ENCODE measurements at places on chromosomes 3 and 15. TPM values are rescaled to one million over a fixed set of nuclear protein-coding genes. Genes with fewer than 3 reads are reported as not detected.

GOLGA6A gene
- total RNA-seq = not detected

GREM1 gene
- 44.8 TPM for total RNA-seq

GRCh38 chr3:8712045-8712907 lies 21.3 kb upstream of the CAV3 start:
- DNase-seq = no peak

GRCh38 chr3:124491098-124491497 lies 239.2 kb upstream of the UMPS start:
- DNase-seq = peak; percentile 71

DNA sequence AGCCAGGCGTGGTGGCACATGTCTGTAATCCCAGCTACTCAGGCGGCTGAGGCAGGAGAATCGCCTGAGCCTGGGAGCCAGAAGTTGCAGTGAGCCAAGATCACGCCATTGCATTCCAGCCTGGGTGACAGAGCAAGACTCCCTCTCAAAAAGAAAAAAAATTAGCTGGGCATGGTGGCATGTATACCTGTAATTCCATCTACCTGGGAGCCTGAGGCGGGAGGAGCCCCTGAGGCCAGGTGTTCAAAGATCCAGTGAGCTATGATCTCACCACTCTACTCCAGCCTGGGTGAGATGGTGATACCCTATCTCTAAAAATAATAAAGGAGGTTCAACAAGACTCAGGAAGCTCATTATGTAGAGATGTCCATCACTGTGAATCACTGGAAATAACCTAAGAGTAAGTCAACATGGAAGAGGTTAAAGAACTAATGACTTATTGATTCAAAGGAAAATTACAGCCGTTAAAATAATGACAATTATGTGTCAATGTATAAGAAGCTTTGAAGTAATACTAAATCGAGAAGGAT lies 19.8 kb upstream of the RAB7A start:
- DNase-seq = no peak

DNA sequence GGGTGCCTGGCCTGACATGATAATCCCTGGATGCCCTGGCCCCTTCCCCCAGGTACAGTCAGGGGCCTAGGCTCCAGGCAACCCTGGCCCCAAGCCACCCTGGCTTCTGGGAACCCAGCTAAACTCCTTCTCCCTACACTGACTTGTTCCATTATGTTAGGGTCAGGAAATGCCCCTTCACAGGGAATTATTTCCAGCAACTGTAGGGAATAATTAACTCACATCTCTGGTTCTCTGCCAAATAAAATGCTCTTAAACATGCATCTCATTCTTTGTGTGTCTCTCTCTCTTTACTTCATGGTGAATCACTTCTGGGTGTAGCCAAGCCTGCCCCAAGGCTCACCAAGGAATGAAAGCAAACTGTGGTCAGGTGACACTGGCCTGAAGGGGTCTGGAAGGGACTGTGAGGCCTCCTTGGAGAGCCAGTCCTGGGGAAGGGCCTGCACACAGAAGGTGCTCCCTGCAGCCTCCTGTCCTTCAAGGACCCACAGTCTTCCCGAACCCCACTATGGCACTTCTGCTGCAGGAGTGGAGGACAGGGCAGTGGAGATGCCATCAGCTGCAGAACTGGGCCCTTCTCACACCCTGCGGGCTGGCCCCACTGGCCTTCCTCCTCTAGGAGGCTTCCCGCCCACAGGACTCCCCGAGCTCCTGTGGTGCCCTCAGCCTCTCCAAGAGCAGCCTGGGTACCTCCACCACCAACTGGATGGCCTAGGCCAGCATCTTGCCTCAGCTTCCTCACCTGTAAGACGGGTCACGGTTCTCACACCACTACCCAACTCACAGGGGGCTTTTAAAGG lies 17.6 kb downstream of the TKT start:
- no peak for DNase-seq

DNA sequence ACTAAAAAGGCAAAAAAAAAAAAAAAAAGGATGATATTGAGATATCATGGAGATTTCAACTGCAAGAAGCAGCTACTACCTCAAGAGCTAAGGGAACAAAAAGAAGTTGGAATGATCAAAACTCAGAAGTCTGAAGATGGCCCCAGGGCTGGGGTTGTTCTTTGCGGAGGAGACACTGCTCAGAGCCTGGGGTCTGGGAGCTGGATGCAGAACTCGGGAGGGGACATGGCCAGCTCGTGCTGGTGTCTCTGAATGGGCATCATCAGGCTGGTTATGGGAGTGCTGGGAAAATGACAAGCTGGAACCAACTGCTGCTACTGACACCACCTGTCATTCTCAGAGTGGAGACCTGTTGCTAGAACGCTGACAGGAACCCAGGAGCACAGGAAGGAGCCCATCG lies 14.2 kb upstream of the ADIPOQ start:
- DNase-seq = no peak

All from mucosa of descending colon (tissue), 3 donors.